ENCODE measurements at places on chromosomes 4 and X. TPM values are rescaled to one million over a fixed set of nuclear protein-coding genes. Genes with fewer than 3 reads are reported as not detected.

The MAGED4B gene
- total RNA-seq: 119 TPM

- no peak for DNase-seq
Observed at GRCh38 chr4:69489856-69490255, 5.8 kb downstream of the UGT2B4 start.

DNA sequence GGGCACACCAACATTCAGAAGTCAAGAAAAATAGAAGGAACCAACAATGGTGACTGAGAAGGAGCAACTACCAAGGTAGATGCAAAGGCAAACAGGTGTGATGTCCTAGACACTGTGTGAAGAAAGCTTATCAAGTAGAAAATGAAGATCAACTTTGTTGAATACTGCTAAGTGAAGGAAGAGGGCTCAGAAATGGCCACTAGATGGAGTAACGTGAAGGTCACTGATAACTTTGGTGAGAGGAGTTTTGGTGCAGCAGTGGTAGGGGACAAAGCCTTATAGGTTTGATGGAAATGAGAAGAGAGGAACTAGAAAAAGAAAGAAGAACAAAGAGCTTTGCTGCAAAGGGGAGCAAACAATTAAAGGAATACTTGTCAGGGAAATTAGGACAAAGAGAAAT is 23.5 kb downstream of the OTC start:
- DNase-seq: no peak

- no peak for DNase-seq
Observed at GRCh38 chrX:54446084-54446483, 5.9 kb downstream of the TSR2 start.

DNA sequence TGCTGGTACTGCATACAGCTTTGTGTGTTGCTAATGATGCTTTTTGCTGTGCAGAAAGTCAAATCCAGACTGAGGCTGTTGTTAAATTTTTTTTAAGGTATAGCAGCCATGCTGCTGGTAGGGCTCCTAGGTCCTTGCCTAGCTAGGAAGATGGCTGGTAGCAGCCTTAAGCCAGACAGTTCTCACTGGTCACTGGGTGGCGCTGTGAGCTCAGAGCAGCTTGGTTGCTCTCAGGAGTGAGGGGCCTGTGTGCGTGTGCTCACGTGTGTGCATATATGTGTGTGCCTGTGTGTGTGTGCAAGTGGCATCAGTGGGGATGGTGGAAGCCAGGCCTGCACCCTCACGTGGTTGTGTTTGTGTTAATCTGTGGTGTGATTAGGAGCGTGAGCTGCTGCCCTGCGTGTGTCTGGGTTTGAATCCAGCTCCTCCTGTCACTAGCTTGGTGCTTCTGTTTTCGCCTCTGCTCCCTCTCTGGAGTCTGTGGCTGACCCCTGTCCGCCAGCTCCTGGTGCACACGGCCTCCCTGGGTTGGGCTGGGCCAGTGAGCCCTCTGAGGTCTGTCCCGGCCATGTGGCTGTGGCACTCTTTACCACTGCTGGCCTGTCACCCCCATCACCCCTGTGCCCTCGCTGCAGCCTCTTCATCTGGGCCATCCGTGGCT is 46.1 kb downstream of the SORCS2 start:
- DNase-seq: no peak

DNA sequence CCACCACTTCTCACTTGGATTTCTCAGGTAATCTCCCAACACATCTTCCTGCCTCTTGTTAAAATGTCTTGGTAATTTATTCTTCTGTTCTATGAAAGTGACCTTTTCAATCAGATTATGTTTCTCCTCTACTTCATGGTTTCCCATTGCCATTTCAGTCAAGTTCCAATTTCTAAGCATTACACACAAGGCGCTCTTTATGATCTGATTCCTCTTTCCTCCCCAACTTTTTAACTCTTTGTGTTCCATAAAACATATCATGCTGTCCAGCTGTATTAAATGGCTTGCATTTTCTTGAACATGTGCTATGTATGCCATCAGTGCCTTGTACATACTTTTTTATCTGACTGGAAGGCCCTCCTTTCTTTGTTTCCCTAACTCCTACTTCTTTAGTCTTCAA is 13.1 kb upstream of the ART3 start:
- no peak for DNase-seq

DNA sequence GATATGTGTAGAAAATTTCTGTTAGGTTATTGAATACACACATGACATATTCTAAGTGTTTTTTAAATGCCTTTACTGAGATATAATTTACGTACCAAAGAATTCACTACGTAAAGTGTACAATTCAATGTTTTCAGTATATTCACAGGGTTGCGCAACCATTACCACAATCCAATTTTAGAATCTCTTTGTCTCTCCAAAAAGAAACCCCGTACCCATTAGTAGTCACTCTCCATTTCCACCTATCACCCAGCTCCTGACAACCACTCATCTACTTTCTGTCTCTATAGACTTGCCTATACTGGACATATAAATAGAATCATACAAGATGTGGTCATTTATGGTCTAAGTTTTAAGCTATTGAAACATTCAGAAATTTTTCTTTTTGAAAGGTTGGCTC is 53.0 kb upstream of the FBXW7 start:
- no peak for DNase-seq

GRCh38 chrX:103883533-103883932 is 51.5 kb upstream of the RAB9B start:
- DNase-seq: no peak

DNA sequence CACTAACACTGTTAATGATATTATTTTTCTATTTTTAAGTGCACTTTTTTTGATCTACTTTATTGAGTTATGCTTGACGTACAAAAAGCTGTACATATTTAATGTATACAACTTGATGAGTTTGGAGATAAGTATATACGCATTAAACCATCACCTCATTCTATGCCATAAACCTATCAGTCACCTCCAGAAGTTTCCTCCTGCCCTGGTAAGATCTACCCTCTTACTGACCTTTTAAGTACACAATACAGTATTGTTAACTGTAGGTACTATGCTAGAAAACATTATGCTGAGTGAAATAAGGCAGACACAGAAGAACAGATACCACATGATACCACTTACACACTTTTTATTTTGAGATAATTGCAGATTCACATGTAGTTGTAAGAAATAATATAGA is 36.9 kb downstream of the INTS6L start:
- no peak for DNase-seq

DNA sequence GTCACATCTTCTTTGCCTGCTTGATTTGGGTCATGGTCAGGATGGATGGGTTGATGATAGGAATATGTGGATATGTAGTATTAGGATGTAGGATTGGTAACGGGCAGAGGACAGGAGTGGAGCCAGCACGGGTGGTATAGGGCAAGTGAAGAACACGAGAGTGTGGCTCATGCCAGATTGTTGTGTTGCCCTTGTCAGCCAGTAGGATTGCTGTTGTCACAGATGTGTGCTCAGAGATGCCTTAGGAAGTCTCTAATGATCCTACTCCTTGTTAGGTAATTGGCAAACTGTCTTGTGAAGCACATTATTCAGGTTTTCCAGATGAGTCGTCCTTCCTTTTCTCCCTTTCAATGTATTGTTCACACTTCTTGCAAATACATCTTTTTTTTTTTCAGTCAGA is 5.5 kb downstream of the ATP10D start:
- no peak for DNase-seq

GRCh38 chrX:153400146-153401132 is 711 bp downstream of the PNMA6E start:
- DNase-seq: no peak

The XK gene
- total RNA-seq: 3.3 TPM

The TRMT2B gene
- 8.7 TPM for total RNA-seq

GRCh38 chr4:141142423-141142822 is 9.2 kb upstream of the RNF150 start:
- no peak for DNase-seq

- DNase-seq: no peak
Observed at GRCh38 chr4:108072300-108072699, 82.6 kb downstream of the HADH start.

DNA sequence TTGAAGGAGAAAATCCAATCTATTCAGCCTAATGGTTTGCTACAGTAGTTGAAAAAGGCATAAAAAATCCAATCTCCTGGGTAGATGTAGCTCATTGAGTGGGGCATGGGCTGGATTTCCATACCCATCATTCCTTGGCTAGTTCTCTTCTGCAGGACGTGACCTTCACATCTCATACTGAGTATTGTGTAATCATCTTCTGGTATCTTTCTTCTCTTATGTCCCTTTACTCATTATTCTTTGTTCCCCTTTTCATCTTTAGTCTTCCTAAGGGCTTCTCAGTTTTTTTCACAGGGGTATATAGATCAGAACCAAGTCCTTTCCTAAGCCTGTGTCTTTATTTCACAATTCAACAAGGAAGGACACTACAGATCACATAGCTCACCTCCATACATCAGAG is 727.6 kb upstream of the MAGEB2 start:
- DNase-seq: no peak
